ENCODE measurements at places on chromosomes 5 and 9.

DNA sequence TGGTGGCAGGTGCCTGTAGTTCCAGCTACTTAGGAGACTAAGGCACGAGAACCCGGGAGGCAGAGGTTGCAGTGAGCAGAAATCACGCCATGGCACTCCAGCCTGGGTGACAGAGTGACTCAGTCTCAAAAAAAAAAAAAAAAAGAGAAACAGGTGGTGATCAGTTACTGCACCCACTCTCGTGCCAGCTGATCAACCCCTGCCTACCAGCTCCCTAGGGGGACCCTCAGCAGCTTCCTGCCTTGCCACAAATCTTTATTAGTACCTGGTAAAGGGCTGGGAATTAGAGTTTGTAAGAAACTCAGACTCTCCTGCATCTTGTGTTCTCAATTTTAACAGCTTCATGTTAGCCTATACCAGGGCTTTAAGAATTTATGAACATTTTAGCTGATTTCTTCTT lies 914.9 kb downstream of the EFNA5 start:
- no peak for DNase-seq

DNA sequence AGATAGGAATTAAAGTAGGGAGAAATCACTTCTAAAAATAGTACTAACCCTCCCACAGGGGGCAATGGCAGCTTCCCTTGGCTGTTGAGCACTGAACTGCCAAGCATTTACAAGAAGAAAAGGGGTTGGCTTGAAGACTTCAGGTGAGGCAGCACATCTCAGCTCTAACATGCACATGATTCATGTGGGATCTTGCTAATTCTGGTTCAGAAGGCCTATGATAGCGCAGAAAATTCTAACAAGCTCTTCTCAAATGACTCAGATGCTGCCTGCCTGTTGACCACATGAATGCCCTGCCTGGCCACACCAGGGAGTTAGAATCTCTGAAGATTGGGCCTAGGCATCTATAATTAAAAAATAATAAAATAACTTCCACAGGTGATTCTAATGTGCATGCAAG lies 22.6 kb downstream of the CD180 start:
- no peak for DNase-seq

- DNase-seq = no peak
Measured at GRCh38 chr9:97675655-97676054, 21.5 kb downstream of the XPA start.

GRCh38 chr5:106634375-106634774 lies 1036.4 kb downstream of the EFNA5 start:
- DNase-seq = no peak

DNA sequence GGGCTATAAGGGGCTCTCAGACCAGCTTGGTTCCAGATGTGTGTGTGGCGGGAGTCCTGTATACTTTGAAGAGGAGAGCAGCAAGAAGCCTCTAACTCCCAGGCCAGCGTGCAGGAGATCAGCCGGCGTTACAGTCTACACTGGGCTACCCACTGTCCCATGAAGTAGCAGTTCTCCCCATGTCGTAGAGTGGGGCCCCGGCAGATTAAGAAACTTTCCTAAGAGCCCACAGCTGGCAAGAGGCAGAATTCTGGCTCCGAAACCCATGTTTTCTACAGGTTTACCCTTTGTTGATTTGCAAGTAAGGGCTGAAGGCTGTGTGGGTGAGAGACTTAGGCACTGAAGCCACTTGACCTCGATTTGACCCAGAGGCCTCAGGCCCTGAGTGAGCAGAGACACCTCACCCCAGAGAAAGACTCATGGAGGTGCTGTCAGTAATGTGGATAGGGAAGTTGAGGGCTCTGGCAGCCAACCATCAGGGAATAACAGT lies 881 bp upstream of the B4GALT1 start:
- peak; percentile 11 for DNase-seq

GRCh38 chr9:16258708-16259107 lies 611.8 kb downstream of the BNC2 start:
- no peak for DNase-seq

- DNase-seq = no peak
Measured at GRCh38 chr9:16012621-16013020, 459.8 kb downstream of the CCDC171 start.

- DNase-seq = no peak
Measured at GRCh38 chr9:106859957-106860720, 2.8 kb upstream of the ZNF462 start.

- DNase-seq = no peak
Measured at GRCh38 chr5:148179234-148179824, 11.0 kb downstream of the SPINK14 start.

- no peak for DNase-seq
Measured at GRCh38 chr9:25964239-25964638, 286.0 kb upstream of the TUSC1 start.

DNA sequence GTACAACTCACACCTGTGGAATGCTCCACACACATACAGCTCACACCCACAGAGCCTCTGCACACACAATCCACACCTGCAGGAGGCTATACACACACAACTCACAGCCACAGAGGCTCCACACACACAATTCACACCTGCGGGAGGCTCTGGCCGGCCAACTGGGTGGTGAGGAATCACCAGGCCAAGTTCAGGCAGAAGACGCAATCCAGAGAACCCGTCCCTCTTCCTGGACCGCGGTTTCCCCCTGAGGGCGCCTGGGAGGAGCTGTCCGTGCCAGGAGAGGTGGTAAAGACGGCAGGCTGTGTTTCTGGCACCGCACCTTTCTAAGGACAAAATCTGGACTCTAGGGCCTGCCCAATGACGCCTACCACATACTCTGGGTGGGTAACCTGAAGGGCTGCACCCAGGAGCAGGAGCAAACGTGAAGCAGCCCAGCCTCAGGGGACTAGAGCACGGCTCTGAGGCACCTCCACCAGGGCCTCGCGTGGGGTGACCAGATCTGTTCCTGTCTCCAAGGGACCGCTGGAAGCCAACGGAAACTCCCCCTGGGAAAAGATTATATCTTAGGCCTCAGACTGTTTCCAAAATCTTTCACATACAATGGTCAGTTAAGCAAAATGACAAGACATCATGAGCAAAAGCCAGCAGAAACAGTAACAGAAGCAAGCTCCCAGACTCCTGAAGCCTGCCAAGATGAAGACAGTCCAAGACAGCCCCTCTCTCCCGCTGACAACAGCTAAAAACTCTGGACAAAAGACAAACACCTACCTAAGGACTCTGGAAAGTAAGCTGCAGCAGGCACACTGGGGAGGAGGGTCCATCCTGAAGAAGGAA lies 16.9 kb downstream of the CAMSAP1 start:
- DNase-seq = no peak

DNA sequence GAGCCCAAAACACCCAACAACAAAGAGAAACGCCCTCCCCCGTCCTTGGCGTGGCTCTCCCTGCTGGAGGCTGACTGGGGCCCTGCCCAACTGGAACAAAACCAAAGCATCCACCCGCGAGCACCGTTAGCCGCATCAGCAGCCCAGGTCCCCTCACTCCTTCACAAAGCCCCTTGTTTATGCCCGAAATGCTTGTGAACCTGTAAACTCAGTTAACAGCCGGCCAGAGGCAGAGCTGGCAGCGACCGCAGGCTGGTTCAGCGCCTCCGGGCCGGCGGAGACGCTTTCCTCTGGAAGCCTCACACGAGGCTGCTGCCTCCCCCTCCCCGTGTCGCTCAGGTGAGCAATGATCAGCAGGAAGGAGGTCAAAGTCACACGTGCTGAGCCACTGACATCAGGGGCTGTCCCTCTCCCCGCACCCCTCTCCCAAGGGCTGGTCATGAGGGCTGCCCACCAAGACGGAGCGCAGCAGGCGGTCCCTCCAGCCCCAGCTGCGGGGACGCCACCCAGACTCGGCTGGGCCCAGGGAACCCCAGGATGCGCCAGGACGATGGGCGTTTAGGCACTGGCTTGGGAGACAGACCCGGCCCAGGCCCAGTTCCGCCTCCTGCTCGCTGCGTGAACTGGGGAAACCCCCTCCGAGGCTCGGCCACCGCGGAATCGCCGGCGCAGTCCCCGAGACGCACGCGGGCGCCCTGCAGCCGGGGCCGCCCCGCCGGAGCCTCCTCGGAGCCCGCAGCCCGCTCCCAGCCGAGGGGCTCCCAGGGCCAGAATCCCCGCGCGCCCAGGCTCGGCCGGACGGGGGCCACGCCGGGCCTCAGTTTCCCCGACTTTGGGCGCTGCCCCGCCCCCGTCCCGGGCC lies 563 bp downstream of the SNAPC4 start:
- peak; percentile 25 for DNase-seq

DNA sequence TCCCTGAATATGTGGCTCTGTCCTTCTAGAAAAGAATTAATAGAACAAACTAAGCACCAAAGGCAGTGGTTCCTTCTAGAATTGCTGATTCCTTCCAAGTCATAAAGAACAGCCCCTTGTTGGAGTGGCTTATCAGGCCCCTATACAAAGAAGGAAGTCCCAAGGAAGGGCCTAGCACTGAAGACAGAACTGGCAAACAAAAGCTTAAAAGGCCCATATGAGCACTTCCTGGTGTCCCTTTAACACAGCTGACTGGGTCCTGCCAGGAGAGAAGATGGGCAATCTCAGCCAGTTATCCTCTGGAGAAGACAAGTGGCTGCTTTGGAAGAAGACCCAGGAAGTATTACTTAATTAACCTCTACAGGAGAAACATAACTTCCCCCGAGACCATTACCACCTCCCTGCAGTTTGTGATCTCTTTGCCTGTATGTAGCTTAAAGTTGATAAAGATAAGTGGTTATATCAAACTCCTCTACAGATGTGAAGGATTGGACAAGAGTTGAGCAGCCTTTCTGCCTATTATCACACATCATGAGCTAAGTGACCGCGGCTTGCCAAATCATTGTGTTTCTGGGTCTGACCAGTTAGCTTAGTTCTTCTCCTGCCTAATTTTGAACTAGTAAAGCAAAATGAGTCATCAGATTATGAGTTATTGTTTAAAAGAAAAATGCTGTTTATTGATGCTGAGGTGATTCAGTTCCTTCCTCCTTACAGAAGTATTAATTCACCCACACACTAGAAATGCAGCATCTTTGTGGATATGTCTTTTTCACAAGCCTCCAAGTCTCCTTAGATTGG lies 13.3 kb upstream of the STING1 start:
- DNase-seq = no peak

GRCh38 chr5:39219437-39219836 lies at the start of gene FYB1:
Gene FYB1, minus strand, starts transcription at chr5:39219563. Its CDS starts 16,603 bp downstream, at chr5:39202960.
- DNase-seq = no peak

DNA sequence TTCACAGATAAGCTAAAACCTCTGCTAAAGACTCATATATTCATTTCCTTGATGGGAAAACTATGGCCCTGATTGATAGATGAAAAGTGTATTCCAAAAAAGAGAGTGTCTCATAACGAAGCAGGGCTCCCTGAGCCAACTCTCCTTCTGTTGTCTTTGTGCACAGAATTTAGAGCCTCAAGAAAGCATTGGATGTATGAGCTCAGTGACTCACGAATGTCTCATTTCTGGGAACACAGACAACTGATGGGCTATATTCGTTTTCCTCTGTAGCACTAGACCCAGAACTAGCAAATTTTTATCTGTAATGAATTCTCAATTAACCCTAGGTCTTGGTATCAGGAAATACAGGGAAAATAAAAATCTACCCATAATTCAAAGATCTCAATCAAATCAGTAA lies 88.4 kb downstream of the LMNB1 start:
- no peak for DNase-seq

DNA sequence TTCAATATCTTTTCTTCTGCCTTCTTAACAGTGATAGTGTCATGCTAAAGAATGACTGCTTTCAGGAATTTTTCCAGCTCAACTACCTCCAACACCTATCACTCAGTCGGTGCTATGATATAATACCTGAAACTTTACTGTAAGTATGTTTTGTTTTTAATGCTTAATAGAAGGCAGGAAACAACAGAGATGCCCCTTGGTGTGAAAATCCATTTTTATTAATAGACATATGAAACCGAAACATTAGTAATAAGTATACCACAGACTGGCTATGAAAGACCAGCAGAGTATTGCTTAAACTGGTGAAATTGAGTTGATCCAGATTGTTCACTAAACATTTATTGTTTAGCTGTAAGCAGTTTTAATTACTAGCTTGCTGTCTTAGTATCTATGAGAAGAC lies 25.2 kb downstream of the SKP2 start:
- no peak for DNase-seq

DNA sequence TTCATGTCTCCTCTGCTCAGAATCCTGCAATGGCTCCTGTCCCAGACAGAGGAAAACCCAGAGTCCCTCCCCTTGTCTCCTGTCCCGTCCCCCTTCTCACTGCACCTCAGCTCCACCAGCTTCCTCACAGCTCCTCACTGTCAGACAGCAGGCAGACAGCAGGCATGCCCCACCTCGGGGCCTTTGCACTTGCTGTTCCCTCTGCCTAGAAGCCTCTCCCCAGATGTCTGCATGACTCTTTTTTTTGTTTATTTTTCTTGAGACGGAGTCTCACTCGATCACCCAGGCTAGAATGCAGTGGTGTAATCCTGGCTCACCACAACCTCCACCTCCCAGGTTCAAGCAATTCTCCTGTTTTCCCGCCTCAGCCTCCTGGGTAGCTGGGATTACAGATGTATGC lies 8.8 kb upstream of the SLC6A7 start:
- no peak for DNase-seq

DNA sequence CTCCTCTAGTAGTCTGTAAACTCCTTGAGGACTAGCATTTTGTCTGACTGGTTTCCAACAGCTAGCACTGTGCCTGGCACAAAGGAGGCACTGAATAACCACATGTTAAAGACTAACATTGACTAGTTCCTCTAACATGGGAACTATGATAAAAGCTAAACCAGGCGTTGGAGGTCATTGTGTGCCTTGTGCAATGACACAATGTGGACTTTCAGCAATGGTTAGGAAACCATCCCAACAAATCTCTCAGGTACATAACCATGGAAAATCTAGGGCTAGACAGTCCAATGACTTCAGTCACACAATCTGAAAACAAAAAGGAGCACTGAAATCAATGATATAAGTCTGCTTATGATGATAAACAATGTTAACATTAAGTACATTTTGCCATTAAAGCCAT lies 200.6 kb downstream of the DCP2 start:
- no peak for DNase-seq

GRCh38 chr5:62289813-62290212 lies 16.2 kb upstream of the KIF2A start:
- no peak for DNase-seq

DNA sequence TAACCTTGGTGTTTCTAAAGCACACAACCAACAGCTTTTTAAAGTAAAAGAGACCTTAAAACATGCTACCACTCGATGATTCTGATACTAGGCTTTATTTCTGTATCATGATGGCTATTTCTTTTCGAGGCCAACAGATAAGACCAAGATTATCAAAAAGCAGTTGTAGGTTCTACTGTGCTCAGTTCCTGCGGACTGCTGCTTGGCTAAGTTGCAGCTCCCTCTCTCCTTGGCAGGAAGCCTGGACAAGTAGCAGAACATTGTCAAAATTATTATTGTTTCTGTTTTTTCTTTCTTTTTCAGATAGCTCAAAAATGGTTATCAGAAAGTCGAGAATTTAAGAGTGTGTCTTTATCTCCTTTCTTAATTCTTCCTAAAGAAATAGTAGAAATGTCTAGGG lies 607.6 kb downstream of the PTPRD start:
- DNase-seq = no peak

DNA sequence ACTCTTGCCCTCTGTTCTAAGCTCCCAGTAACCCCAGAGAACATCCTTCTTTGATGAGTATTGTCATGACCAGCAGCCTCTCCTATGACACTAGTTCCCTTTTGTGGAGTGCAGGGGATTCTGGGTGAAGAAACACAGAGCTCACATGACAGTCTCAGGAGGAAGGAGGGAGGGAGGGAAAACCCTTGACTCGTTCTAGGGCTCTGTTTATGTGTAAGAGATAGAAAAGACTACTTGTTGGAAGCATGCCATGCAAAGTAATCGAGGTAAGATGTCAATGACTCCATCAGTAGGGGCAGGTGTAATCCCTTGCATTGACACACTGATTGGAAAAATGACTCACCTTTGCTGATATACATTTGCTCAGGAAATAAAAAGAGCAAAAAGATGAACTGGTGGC lies 190.2 kb upstream of the ELL2 start:
- no peak for DNase-seq

Data from activated CD4-positive, alpha-beta T cell treated with anti-CD3 and anti-CD28 coated beads, Interleukin-2, amount 50 U/mL, for 1 hour (primary cell).